ENCODE measurements at places on chromosomes 5 and 9.
A peak's percentile ranks its signal among the peaks of the same experiment; 100 is the strongest.

GRCh38 chr9:130290291-130291181 is 25.0 kb downstream of the HMCN2 start:
- DNase-seq, result peak; percentile 44

DNA sequence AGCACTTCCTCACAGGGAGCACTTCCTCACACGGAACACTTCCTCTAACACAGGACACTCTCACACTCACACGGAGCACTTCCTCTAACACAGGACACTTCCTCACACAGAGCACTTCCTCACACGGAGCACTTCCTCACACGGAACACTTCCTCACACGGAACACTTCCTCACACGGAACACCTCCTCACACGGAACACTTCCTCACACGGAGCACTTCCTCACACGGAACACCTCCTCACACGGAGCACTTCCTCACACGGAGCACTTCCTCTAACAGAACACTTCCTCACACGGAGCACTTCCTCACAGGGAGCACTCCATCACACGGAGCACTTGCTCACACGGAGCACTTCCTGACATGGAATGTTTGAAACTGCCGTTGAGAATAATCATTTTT is 13.4 kb downstream of the POMT1 start:
- no peak for DNase-seq

DNA sequence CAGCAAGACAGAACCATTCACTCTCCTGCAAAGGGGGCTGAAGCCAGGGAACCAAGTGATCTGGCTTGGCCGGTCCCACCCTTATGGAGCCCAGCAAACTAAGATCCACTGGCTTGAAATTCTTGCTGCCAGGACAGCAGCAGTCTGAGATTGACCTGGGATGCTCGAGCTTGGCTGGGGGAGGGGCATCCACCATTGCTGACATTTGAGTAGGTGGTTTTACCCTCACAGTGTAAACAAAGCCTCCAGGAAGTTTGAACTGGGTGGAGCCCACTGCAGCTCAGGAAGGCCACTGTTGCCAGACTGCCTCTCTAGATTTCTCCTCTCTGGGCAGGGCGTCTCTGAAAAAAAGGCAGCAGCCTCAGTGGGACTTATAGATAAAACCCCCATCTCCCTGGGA is 60.5 kb downstream of the TNFSF8 start:
- no peak for DNase-seq

DNA sequence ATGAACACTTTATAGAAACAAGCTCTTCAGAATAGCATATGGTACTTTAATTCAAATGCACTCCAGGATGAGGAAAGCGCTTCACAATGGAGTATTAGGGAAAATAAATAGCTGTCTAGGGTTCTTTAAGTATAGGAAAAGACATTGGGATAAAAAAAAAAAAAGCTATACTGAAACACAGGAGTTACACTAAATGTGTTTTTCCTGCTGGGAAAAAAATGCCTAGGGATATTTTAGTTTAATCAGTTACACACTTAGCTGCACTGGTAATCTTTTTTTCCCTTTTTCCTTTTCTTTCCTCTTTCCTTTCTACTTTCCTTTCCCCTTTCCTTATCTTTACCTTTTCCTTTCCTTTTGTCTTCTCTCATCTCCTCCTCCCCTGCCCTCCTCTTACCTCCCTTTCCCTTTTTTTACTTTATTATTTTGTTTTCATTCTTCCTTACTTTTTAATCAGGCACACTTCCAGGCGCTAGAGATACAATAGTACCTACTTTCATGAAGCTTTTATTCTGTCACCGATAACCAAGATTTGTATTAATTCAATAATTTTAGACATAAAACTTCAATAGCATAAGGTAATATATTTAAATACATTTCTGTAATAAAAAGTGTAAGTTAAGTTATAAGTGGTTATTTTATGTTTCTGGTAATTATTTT is 758.7 kb downstream of the CDH18 start:
- DNase-seq, result no peak

DNA sequence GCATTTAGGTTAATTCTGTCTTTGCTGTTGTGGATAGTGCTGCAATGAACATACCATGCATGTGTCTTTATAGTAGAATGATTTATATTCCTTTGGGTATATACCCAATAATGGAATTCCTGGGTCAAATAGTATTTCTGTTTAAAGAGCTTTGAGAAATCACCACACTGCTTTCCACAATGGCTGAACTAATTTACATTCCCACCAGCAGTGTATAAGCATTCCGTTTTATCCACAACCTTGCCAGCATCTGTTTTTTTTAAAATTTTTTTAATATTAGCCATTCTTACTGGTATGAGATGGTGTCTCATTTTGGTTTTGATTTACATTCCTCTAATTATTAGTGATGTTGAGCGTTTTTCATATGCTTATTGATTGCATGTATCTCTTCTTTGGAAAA is 15.5 kb upstream of the TARS1 start:
- no peak for DNase-seq

DNA sequence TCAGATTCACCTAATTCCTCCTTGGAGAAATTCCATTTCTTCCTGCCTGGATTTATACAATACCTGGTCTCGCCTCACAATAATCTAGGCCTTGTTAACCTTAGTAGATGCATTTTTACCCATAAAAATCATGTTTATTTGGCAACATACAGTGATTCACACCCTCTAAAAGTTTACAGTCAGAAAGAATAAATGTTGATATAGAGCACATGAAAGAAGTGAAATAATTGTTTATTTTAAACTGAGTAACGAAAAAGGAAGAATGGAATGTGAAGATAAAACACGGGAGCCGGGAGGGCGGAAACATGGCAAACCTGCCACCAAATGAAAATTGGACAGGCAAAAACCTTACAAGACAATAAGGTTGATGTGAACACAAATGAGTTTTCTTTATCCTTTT is 28.9 kb upstream of the KCNN2 start:
- DNase-seq, result no peak
